Mucosa of gallbladder (tissue), 1 donor: ENCODE measurements at places on chromosomes 6 and 20.

DNA sequence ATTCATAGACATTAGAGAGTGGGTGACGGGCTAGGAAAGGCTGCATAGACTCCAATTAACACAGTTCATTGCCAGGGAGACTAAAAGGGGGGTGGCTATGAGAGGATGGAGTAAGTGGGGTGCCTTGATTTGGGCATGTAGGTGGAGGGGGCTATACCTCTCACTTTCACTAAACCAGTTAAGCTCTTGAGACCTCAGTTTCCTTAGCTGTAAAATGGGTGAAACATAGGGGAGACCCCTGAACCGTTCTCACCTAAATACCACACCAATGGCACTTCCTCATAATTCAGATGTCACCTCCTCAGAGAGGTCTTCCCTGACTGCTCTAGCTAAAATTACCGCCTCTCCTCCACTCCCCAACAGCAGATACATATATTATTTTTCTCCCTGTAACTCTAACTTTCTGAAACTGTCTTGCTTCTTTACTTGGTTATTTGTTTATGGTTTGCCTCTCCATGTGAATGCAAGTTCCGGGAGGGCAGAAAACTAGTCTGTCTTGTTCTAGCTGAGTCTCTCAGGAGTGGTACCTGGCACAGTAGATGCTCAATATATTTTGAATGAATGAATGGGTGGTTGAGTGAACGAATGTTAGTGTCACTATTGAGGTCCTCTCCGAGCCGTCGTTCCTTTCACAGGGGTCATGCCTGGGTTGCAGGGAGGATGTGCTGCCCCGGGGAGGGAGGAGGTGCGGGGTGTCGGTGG, 615 bp upstream of the EYA2 start:
- DNase-seq: no peak

DNA sequence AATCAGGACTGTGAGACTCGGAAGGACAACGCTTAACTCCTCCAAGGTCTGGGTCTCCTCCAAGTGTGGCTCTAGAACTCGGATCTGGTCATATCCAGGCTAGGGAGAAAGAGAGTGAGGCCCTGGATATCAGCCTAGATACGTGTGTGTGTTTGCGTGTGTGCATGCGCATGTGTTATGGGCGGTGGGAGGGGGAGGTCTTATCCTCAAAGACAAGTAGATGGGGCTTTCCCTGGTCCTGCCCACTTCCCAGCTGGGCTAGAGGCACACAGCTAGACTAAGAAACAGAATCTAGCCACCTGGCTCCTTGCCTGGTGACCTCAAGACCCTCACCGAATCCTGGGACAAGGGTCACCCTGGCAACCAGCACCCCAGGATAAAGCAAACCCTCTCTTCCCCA, 13.2 kb downstream of the CPNE5 start:
- DNase-seq: no peak

- DNase-seq: no peak
Measured at GRCh38 chr6:42390228-42390934, 61.3 kb downstream of the TRERF1 start.

GRCh38 chr6:28269492-28269891, 2.5 kb downstream of the ZSCAN26 start:
- no peak for DNase-seq

GRCh38 chr6:44980841-44981240, 347.3 kb upstream of the RUNX2 start:
- DNase-seq: no peak
